ENCODE measurements at places on chromosomes 13 and 19.

- peak; percentile 91 for DNase-seq
Measured at GRCh38 chr19:34171539-34171876, 796 bp upstream of the LSM14A start.

DNA sequence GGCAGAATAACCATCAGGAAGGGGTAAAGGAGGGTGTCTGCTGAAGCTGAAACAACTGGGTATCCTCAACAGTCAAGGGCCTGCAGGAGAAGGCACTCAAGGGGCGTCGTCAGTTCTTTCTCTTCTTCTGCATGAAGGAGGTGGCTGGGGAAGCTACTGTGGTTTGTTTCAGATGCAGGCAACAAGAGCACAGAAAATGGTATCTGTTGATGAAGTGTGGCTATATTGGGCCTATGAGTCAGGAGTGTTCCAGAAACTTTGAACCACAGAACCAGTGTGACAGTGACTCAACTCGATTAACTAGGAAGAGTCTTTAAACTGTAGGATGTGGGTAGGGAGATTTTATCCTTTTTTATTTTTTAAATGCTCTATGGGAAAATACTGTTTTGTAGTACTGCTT lies 686.3 kb downstream of the FGF9 start:
- no peak for DNase-seq

GRCh38 chr19:55599842-55600661 lies at the start of gene ZNF524:
TSS of gene ZNF524 (plus strand) at chr19:55600288. CDS start at chr19:55602113, 1,825 bp downstream.
- peak; percentile 84 for DNase-seq

DNA sequence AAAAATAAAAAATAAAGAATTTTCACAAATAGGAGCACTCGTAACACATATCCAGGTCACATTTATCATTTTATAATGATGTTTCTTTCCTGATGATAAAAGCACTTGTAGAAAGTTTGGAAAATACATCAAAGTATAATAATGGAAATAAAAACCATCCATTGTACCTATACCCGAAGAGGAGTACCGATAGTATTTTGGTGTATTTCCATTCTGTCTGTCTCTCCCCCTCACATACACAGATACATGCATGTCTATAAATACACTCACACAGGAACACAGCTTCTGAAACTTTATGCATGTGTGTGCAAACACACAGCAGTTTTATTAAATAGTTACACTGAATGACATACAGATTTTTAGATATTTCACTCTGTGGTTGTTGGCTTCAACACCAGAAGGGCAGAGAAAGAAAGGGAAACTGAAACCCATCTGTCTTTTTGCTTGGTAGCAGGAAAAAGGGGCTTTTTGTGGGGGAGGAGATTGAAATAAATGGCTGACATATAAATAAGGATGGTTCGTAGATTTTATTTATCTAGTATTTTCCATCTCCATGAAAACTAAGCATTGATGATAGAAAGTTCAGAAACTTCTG lies 114.8 kb downstream of the LRCH1 start:
- peak; percentile 30 for DNase-seq

DNA sequence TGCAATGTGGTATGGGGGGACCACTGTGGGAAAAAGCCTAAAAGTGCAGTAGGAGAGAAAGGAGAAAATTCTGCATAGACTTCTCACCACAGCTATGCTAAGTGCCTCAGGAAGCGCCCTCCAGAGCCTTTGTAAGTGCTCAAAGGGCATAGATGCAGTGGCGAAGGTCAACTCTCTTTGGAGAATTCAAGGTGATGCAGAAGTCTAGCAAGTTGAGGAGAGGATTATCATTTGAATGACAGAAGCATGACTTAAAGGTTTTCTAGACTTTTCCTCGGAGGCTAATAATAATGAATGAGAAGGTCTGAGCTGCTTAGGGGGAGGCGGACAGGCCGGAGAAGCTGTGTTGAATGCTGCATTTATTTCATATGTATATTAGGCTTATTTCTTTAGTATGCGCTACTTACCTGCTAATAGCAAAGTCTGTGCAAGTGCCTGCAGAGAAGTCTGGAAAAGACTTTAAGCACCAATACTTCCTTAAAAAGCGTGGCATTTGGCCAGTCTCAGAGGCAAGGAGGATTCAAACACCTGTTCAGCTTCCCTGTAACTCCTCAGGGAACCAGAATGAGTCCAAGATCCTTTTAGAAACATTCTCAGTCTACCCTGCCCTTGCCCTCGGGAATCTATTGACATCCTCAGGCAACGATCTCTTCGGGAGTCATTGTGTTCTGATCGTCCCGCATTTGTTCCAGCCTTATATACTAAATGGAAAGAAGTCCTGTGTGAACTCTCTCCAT lies 56.2 kb downstream of the FLT1 start:
- DNase-seq = no peak

- DNase-seq = no peak
Measured at GRCh38 chr13:79297128-79297527, 108.9 kb downstream of the RBM26 start.

- DNase-seq = no peak
Measured at GRCh38 chr13:65868099-65868498, 1362.0 kb downstream of the PCDH9 start.

- DNase-seq = peak; percentile 31
Measured at GRCh38 chr13:98810746-98811145, 58.3 kb upstream of the SLC15A1 start.

GRCh38 chr13:102839462-102839861 lies 6.4 kb upstream of the ERCC5 start:
- no peak for DNase-seq

DNA sequence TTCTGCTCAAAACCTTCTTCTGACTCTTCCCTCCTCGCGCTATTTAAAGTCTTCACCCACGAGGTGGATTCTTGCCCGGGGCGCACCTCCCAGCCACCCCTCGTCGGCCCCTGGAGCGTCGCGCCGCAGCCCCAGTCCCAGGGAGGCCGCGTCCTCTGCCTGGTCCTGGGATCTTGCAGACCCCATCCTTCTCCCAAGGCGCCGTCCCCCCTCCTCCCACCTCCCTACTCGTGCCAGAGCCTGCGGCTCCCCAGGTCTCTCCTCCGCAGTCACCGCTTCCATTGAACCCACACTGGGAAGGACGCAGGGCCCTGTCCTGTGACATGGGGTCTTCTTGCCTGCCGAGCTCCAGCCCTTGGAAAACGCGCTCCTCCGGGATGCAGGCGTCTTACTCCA lies 486 bp downstream of the ZNF808 start:
- DNase-seq = peak; percentile 13

GRCh38 chr19:40721936-40722661 lies 5.2 kb downstream of the ITPKC start:
- peak; percentile 53 for DNase-seq

DNA sequence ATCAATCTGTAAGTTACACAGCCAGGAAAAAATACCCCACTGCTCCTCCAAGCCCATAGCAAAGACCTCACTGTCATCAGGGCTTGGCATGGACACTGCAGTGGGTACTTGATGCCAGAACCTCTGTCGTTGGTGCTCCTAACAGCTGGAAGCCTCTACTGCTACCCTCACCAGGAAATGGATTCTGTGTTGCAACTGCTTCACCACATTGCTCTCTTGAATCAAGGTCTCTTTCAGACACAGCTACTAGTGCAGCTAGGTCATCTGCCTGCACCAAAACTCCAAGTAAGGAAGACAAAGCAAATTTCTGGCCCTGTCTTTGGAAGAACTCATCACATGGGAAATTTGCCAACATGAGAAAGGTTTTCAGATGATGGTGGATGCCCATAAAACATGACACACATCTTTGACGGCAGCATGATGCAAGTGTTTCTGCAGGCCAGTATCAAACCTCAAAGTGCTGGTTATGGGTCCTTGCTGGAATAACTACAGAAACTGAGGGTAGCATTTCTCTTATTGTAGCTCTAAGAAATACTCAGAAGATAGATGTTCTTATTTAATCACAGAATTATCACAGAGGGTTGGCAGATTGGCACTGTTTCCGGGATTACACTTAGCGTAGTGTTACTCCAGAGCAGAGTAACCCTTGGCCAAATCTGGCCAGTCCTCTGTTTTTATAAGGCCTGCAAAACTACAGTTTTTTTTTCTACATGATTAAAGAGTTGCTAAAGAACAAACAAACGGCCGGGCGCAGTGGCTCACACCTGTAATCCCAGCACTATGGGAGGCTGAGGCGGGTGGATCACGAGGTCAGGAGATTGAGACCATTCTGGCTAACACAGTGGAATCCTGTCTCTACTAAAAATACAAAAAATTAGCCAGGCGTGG lies 12.9 kb upstream of the PCCA start:
- DNase-seq = peak; percentile 15

- no peak for DNase-seq
Measured at GRCh38 chr13:112642090-112642460, 47.8 kb upstream of the ATP11A start.

DNA sequence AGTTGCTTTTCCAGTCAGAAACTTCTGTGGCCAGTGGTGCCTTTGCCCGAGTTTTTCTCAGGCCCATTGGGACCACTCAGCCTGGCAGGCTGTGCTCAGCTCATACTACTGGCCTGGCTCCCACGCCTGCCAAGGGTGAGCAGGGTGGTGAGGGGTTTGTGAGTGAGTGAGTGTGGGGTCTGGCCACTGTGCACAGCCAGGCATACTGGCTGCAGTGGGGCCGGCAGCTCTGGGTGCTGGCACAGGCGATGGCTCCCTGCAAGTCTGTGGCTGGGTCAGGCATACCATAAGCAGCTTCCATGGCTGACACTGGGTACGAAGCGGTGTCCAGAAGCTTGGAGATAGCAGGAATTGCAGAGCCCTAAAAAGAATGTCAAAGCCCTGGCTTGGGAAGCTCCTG lies 161.0 kb downstream of the SLITRK6 start:
- no peak for DNase-seq

GRCh38 chr13:107788464-107789165 lies 426.7 kb downstream of the LIG4 start:
- DNase-seq = no peak

GRCh38 chr19:46932346-46932745 lies 71.5 kb downstream of the ARHGAP35 start:
- peak; percentile 72 for DNase-seq

DNA sequence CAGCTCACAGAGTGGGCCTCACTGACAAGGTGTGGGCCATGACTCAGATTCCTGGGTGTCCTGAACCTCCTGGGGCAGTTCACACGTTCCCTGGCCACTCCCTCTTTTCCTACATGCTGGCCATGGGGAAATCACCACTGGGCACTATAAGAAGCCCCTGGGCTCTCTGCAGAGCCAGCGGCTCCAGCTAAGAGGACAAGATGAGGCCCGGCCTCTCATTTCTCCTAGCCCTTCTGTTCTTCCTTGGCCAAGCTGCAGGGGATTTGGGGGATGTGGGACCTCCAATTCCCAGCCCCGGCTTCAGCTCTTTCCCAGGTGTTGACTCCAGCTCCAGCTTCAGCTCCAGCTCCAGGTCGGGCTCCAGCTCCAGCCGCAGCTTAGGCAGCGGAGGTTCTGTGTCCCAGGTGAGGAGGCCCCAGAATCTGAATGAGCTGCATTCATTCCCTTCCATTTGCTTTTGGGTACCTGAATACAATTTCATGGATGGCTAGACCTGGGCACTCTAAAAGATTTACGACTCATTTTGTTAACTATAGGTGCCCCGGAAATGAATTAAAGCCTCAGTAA lies at the start of gene OLFM4:
Gene OLFM4, plus strand, starts transcription at position 177 of the 567 bp plus-strand sequence. Its CDS starts 24 bp downstream, at position 201.
- DNase-seq = no peak
